ENCODE measurements at places on chromosomes 12 and 14. TPM values are rescaled to one million over a fixed set of nuclear protein-coding genes. Genes with fewer than 3 reads are reported as not detected.

CYP27B1 gene
- total RNA-seq = 11.1 TPM

CLEC4E gene
- total RNA-seq = not detected

LAG3 gene
- 188 TPM for total RNA-seq

GRCh38 chr12:25276199-25276937 lies 25.6 kb upstream of the KRAS start:
- peak; percentile 78 for DNase-seq
- no peak overlapping the region for H3K4me3 ChIP-seq
- H3K27me3 ChIP-seq = no peaks in the 10 kb centered on the region
- H3K27ac ChIP-seq = peak overlapping the region; percentile 4
- no peaks in the 10 kb centered on the region for H3K36me3 ChIP-seq

DNA sequence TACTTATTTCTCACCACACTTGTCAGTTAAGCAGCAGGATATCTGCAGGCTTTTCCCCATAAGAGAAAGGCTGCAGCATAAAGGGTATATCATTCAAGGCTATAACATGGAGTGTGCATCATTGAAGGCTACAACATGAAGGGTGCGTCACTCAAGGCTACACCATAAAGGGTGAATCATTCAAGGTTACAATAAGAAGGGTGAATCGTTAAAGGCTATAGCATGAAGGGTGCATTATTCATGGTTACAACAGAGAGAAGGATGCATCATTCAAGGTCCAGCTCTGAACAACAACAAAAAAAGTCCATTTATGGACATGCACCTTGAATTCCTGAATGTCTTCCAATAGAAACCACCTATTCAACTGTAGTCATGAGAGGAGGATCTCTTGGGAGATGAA lies 32.8 kb upstream of the LUM start:
- no peaks in the 10 kb centered on the region for H3K27me3 ChIP-seq
- no peak overlapping the region for H3K4me3 ChIP-seq
- H3K4me1 ChIP-seq = no peaks in the 10 kb centered on the region
- DNase-seq = no peak

All from activated T-cell treated with anti-CD3 and anti-CD28 coated beads, Interleukin-2, amount 50 U/mL, for 72 hours (primary cell).